Cardiac fibroblast (primary cell): ENCODE measurements at places on chromosomes 12 and 14.

DNA sequence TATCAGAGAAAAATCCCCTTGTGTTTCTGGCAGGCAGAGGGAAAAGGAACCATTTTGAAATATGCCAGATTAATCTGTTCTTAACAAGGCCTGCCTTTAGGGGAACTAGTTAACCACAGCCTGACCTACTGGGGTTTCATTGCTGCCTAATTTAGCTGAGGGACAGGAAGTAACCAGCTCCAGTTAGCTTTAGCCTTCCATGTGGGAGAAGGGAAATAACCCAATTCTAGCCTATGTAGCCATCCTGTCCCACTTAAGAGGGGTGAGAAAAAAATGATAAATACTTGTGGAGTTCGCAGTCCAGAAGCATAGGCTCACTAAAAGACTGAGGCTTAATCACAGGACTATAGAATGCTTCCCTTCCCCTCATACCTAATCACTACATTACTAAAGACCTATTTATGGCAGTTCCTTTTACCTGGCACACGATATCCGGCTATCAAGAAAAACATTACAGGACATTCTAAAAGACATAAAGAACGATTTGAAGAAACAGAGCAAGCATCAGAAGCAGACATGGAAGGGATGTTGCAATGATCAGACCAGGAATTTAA, 22.8 kb downstream of the COX8C start:
- DNase-seq, result no peak

- no peak for DNase-seq
These were observed 77.7 kb downstream of the MAP1LC3B2 start for GRCh38 chr12:116636608-116637519.

GRCh38 chr12:104280111-104280510, 23.4 kb upstream of the EID3 start:
- DNase-seq, result no peak

GRCh38 chr12:105993766-105994555, 144.8 kb downstream of the NUAK1 start:
- no peak for DNase-seq

- no peak for DNase-seq
These were observed 187.2 kb downstream of the KCNA5 start for GRCh38 chr12:5230861-5231260.

- DNase-seq, result no peak
These were observed 2.6 kb upstream of the PLEKHG3 start for GRCh38 chr14:64701660-64702059.

GRCh38 chr14:50013198-50013918, 103.0 kb downstream of the VCPKMT start:
- no peak for DNase-seq

DNA sequence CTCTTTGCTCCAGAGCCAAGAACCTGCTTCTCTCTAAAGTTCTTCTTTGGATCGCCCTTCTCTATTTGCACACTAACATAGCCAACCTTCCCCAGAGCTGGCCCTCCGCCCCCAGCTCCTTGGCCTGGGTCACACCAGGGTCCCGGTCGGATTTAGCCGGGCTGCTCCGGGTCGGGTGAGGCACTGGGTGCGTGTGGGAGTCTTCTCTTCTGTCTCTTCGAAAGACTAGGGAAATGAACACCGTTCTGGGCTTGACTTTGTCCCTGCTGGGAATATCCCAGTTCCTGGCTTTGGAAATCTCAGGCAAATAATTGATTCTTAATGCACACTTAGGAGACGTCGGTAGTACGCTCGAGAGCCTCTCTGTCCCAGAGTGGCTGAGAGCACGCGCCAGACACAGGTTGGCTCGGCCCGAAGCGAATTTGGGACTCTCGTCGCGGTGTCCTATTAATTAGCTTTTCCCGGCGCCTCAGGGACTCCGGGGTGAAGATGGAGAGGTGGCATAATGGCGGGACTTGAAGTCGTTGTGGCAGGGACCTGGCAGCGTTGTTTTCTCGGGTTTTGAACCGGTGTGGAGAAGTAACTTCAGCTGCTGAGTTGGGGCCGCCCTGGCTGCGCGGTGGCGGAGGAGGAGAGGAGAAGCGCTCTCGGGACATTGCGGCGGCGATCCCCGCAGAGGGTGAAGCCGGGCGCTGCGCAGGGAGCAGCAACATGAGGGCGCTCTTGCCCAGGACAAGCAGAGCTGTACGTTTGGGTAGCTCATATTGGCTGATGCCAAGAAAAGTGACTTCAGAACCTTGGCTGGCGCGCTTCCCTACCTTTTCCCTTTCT, 7.5 kb downstream of the FOXG1 start:
- DNase-seq, result peak; percentile 52

GRCh38 chr12:19387161-19387560, 52.1 kb upstream of the AEBP2 start:
- DNase-seq, result peak; percentile 47

DNA sequence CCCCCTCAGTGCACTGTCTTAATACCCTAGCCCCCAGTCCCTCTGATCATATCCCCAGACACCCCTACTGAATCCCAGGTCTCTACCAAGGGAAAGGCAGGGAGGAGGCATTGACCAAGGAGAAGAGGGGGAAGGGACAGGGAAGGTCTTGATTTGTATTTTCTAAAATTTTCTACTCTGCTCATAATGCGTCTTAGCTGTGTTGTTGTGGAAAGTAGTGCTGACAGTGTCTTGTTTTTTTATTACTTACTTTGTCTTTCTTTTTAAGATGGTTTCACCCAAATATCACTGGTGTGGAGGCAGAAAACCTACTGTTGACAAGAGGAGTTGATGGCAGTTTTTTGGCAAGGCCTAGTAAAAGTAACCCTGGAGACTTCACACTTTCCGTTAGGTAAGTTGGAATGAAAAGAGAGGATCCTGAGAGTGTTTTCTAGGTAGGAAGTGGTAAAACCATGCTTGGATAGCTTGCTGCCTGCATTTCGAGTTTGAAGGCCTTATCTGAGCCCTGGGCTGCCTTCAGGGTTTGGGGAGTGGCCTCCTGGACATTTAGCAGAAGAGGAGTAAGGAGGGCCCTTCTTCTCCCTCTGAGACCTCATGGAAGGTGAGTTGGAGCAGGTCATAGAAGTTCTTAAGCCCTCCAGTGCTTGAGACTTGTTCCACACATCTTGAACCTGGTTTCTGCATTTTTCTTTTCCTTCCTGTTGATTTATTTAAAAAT, 27.4 kb downstream of the PTPN11 start:
- no peak for DNase-seq

DNA sequence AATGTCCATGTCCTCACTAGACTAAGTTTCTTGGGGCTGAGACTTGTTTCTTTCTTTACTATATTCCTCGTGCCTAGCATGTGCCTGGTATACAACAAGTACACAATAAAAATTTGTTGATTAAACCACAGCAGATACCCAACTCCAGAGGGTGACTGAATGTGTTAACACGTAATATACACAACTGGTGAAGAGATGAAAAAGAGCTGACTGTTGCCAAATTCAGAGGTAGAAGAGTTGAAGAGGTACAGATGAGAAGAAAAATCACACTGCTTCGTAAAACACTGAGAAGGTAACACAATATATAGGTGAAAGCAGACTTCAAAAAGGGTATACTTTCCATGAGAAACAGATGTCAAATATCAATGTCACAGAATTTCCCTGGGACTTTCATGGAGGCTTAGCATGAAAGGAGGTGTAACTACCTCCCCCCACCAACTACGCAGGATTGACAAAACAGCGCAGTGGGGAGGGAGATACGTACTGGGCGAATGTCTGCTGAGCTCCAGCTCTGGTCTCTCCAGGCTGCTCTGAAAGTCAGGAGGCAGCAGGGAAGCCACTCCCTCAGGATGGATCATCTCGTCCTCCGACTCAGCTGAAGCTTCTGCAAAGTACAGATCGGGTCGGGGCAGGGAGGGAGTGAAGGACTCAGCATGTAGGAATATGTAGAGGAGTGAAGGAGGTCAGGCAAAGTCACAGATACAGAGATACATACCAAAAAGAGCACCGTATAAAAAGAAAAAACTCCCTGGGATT, 5.3 kb downstream of the ACIN1 start:
- DNase-seq, result no peak

DNA sequence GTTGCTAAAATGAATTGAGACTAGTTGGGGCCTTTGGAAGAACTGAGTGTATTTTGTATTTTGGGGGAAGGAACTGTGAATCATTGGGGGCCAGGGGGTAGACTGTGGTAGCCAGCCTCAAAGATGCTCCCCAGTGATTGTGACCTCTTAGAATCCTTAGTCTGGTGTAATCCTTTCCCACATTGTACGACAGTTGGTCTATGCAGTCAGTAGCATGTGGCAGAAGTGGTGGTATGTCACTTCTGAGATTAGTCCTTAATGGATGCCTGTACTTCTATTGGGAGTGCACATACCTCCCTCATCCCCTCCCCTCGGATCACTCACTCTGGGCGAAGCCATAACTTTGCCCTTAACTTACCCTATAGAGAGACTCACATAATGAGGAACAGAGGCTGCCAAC, 48.0 kb downstream of the USP15 start:
- DNase-seq, result no peak

DNA sequence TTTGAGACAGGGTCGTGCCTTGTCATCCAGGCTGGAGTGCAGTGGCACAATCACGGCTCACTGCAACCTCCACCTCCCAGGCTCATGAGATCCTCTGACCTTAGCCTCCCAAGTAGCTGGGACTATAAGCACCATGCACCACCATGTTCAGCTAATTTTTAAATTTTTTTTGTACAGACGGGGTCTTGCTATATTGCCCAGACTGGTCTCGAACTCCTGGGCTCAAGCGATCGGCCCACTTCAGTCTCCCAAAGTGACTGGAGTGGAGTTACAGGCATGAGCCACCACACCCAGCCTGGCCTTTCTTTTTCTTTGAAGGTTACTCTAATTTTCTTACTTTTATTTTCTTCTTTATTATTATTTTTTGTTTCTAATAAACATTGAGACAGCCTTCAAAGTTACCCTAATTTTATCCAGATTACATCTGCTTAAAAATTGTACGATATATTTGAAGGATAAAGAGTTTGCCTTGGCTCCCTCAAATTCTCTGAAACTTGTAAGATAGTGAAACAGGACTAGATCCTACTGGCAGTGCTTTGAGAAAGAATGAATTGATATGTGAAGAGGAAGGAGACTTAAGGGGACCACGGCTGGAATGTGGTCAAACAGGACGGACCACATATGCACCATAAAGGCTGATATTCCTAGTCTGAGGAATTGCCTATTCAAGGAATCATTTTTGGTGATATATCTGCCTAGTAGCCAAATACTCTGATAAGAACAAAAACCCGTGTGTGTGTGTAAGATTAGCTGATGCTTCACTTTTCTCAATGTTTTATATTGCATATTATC, 14.1 kb upstream of the SINHCAF start:
- no peak for DNase-seq

DNA sequence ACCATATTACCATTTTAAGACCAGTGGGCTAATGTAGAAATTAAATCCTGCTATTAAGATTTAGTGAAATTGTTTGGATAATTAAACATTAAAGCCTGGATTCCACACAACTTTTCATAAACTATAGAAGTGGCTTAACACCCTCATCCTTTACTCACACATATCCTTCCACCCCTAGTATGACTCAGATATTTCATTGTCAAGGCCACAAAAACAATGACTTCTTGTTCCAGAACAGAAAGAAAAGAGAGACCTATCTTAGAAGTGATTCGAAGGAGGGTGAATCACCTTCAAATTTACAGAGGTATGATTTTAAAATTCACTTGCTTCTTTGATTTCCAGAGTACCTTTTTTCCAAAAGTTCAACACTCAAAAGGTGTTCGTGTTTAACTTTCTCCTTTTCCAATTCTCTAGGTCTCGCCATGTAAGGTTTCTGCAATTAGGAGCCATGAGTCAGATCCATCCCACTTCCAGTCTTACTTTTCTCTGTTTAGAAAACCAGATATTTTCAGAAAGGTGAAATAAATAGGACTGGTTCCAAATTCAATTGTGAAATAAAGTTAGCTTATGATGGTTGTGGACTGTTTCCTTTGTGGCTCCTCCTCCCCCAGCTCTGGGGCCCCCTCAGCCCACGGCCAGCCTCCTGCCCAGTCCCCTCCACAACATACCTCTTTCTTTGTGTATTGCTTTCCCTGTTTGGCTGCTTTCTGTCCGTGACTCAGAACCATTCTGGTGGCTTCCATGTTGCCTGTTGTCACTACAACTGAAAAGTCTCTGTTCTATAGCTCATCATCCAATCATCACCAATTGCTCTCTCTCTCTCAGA, 24.6 kb upstream of the MGP start:
- peak; percentile 82 for DNase-seq

- no peak for DNase-seq
These were observed 70.7 kb downstream of the PLEKHA5 start for GRCh38 chr12:19200261-19200660.

GRCh38 chr12:45224311-45224710, 8.4 kb downstream of the ANO6 start:
- no peak for DNase-seq

DNA sequence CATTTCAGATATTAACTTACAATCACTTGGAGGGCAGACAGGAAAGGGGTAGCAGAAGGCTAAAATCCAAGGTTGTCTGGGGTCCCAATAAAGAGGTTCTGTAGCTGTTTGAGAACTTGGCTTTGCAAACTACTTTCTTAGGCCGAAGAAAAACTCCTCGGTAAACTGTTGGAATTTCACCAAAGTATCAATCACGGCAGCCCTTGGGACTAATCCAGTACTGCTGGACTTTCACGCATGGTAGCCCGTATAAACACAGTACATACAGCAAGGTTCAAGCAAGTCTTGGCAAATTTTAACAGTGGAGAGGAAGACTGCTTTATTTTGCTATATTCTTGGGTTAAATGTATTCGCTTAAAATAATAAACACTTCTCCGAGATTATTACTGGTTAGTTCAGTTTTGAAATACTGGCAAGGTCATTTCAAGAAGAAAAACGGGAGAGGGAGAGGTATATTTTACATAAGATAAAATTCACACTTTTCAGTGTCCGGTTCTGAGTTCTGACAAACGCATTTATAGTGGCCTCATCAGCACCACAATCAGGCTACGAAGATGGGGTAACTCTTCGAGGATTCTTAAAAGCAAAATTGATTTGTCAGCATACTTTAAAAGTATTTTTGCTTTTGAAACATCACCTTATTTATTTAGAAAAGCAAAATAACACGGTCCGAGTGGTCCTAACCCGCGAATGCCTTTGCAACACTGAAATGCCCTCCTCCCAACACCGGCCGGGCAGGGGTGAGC, 1.3 kb downstream of the SETD3 start:
- DNase-seq, result peak; percentile 16

- DNase-seq, result no peak
These were observed 163.1 kb downstream of the SLC15A4 start for GRCh38 chr12:128660532-128661225.

- peak; percentile 19 for DNase-seq
These were observed 228.5 kb upstream of the G2E3 start for GRCh38 chr14:30330445-30330844.

- no peak for DNase-seq
These were observed 118.6 kb upstream of the SSTR1 start for GRCh38 chr14:38089123-38089522.

DNA sequence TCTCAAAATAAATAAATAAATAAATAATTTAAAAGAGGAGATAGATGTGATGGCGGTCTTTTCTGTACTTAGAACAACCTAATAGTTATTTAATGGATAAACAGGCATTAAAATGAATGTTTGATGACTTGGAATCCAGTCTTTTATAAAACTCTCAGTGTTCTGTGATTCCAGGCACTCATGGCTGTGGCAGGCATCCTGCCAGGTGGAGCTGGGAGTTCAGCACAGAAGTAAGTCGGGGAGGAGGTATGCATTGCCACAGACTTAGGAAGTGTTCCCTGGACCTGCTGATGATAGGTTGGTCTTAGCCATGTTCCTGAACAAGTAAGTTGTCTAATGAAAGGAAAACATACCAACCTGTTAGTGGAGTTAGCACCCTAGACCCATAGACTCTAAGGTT, 126.3 kb downstream of the CACNA1C start:
- no peak for DNase-seq
